ENCODE measurements at places on chromosomes 12 and 14.

GRCh38 chr12:11702959-11703358, 53.5 kb downstream of the ETV6 start:
- DNase-seq: no peak

DNA sequence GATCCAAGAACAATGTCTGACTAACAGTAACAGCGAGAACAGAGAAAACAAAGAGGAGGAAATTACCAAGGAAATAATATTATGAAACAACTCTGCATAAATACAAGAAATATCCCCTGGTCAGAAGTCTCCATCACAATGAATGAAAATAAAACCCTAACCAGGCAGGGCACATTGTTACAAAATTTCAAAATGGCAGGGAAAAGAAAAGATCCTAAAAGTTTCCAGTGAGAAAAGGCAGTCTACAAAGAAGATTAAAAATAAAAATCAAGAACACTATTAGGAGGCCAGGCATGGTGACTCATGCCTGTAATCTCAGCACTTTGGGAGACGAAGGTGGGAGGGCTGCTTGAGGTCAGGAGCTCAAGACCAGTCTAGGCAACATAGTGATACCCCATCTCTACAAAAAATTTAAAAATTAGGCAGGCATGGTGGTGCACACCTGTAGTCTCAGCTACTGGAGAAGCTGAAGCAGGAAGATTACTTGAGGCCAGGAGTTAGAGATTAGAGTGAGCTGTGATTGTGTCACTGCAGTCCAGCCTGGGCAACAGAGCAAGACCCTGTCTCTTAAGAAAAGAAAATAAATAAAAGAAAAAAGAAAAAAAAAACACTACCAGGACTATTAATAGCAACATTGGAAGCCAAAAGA, 47.8 kb downstream of the FERMT2 start:
- DNase-seq: no peak

DNA sequence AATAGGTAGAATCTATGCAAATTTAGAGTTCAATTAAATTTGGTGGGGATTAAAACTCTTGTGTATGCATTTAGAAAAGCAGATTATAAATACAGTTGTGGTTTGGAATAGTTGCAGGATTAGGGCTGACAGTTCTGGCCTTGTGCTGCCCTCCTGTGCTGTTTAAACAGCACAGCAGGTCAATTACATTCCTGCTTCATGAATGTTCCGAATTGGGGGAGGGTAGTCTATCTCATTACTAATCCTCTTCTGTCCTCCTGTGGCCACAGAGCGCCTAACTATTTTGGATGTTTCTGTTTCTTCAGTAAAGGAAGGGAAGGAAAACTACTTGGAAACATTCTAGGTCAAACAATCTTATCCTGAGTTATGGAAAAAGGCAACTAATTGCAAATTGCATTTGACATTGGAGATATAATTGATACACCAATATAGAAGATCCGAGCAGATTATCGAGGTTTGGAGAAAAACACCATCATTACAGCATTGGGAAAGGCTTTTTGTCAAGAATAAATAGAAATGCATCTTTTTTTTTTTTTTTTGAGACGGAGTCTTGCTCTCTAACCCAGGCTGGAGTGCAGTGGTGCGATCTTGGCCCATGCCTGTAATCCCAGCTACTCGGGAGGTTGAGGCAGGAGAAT, 8.7 kb upstream of the GPR19 start:
- peak; percentile 39 for DNase-seq

DNA sequence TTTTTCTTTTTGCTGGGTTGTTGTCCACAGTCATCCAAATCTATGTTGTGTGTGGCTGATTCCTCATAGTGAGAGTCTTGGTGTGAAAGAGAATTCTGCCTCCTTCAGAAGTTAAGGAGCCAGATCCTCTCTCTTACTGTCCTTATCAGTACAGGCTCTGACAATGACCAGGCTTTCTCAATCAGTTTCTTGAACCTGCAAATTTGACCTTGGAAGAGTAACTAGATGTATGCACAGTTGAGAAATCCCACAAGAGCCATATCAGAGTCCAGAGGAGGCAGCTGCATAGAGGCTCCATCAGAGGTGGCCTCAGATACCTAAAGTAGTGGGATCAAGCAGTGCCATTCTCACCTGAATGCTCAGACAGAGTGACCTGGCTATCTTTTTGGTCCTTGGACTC, 5.5 kb upstream of the GALC start:
- no peak for DNase-seq

- DNase-seq: no peak
These were observed 482 bp upstream of the IFI27L2 start for GRCh38 chr14:94129758-94130414.
